ENCODE measurements at places on chromosomes 3 and 15.

- DNase-seq = peak; percentile 66
Measured at GRCh38 chr15:100919481-100920405, 586 bp downstream of the LRRK1 start.

- DNase-seq = no peak
Measured at GRCh38 chr3:64650715-64651114, 37.1 kb downstream of the ADAMTS9 start.

DNA sequence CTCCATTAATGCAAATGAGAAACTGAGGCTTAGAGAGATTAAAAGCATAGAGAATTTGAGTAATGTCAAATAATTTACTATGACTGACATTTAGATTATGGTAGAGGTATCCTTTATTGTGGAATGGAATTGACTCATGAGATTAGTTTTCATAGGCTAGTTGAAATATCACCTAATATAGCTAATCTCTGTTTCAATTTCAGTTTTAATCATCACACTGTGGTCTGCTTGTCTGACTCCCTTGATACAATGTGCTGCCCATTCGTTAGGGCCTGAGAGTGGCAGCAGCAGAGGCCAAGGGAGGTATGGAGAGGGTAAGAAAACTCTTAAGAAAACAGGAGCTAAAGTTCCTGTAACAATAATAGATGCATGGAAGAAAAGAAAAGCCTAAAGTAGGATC, 13.2 kb upstream of the ZBTB20 start:
- no peak for DNase-seq

DNA sequence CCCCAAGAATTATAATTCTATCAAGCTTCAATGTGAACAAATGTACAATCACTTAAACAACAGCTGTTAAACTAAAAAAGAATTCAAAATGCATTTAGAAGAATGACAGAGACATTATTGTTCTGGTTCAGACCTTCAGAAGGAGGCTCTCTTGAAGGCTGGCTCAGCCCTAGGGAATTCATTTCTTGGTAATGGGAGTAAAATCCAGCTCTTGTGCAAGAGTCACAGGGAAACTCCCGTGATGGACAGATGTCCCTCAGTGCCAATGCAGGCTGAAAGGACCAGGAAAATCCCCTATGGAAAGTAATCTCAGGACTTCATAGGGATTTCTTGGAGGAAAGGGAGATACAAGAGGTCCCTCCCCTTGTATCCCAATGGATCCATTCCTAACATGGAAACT, 149.9 kb upstream of the STT3B start:
- no peak for DNase-seq

DNA sequence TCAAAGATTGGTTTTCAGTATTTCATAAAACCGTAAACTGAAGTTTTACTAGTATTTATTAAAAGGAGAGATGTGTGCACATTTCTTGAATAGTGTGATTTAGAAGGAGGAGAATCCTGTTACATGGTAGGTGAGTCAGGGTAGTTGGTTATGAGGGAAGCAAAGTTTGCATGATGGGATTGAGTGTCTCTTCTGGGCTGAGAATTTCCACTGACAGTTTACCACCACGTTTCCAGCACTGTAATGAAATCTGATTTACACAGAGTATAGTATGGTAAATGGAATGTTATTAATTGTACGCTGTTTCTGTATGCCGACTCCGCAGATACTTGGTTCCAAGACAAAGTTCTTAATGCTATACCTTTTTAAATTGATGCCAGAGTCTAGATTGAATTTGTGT, 1.6 kb downstream of the NECTIN3 start:
- no peak for DNase-seq

DNA sequence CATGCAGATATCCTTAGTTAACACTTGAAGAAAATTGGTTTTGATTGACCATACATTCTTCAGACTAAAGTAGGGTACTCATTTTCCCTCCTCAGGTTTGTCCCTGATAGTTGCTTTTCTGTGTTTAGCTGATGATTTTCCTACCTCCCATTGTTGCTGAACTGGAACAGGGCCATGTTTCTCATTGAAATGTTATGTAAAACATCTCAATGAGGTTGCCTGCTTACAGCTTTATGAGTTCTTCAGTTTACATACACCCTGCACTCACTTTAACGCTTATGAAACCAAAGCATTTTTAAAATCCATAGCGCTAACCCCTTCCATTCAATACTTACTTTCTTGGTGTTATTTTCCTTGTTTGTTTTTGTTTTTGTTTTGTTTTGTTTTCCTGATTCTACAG, 61.9 kb downstream of the HMG20A start:
- DNase-seq = no peak

All from right forelimb (tissue), 1 donor.